Omental fat pad (tissue), 4 donors: ENCODE measurements at places on chromosomes 1 and 21.

GRCh38 chr1:225770561-225771248 lies 6.9 kb upstream of the SRP9 start:
- no peak for DNase-seq

- DNase-seq, result no peak
These were observed 3.3 kb downstream of the CACYBP start for GRCh38 chr1:175002910-175003517.

GRCh38 chr1:67679691-67680090 lies 5.3 kb upstream of the GADD45A start:
- no peak for DNase-seq

- DNase-seq, result no peak
These were observed 3.1 kb downstream of the RNF207 start for GRCh38 chr1:6208723-6209660.

DNA sequence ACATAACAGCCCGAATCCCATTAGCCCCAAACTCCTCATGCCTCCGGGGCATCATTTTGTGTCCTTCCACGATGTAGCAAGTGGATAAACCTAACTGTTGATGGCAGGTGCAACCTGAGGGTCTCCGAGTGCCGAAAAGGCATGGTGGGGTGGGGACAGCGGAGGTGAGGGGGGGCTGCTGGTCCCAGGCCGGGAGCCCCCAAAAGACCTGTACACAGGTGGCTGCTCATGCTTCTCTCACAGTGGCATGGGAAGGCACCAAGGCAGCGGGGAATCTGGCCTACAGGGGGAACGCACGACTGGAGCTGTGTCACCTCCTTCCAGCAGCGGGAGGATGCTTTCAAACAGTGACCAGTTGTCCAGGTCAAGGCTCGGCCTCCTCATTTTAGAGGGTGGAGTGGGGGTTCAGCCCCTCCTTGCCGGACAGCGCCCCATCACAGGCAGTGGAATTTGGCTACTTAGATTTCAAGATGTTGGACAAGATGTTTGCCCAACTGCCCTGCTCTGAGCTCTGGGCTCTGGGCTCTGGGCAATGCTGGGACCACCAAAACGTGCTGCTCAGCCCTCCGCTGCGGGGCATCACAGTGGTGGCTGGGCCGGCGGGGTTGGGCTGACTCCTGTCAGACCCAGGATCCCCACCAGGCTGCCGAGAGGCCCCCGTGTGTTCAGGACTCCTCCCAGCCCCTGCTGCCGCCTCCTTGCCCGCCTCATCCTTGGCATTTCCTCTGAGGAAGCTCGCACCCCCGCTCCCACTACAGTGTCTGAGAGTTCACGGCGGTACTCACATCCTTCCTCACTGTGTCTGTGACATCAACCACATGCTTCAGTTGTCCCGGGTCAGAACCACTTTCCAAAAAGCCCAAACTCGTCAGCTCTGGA lies 7.6 kb downstream of the DNMT3L start:
- DNase-seq, result no peak

DNA sequence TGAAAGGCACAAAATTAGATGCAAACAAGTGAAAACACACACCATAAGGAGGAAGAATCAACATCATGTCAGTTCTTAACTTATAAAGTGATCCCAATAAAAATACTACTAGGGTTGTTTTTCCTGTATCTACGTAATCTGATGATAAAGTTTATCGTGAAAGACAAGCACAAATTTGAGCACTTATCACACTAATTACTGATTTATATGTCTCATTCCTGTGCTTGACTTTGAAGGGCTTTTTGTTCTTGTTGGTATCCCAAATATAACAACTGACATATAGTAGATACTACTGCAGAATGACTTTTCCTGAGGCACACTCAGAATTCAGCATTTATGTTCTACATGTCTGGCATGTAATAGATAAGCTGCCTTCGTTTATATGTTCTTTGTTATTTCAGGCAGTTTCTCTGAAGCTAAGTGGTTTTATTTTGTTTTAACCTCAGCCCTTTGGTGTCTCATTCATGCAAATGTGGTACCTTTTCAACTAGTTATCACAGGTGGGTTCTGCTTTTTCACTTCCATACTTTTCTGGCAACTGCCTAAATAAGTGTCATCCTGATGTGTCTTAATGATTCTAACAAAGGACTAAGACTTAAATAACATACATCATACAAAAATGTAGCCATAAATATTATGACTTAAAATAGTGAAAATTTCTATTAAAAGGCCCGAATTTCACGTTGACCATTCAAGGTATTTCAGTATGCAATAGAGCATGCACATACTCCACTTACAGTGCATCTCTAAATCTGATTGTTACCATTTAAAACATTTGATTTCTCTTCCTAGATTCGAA lies 73.2 kb downstream of the LRRC8C start:
- DNase-seq, result no peak

- DNase-seq, result no peak
These were observed 1634.0 kb downstream of the NCAM2 start for GRCh38 chr21:22632176-22632575.

- no peak for DNase-seq
These were observed 11.3 kb upstream of the CTSE start for GRCh38 chr1:206035027-206035426.

DNA sequence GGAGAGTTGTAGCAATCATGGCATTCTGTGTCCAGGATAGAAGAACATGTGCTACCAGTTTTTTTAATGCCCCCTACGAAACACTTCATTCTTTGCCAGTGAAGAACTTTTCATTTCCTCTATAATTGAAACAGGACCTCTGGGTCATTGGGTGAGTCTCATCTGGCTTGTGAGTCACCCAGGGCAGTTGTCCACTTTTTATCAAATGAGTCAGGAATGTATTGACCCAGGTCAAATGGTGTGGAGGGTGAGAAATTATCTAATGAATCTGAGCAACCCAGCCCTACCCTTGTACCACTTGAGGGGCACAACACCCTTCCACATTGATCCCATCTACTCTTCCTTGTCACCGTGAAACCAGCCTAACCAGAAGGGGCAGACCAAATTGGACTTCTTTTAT lies 417.3 kb upstream of the PROX1 start:
- no peak for DNase-seq

DNA sequence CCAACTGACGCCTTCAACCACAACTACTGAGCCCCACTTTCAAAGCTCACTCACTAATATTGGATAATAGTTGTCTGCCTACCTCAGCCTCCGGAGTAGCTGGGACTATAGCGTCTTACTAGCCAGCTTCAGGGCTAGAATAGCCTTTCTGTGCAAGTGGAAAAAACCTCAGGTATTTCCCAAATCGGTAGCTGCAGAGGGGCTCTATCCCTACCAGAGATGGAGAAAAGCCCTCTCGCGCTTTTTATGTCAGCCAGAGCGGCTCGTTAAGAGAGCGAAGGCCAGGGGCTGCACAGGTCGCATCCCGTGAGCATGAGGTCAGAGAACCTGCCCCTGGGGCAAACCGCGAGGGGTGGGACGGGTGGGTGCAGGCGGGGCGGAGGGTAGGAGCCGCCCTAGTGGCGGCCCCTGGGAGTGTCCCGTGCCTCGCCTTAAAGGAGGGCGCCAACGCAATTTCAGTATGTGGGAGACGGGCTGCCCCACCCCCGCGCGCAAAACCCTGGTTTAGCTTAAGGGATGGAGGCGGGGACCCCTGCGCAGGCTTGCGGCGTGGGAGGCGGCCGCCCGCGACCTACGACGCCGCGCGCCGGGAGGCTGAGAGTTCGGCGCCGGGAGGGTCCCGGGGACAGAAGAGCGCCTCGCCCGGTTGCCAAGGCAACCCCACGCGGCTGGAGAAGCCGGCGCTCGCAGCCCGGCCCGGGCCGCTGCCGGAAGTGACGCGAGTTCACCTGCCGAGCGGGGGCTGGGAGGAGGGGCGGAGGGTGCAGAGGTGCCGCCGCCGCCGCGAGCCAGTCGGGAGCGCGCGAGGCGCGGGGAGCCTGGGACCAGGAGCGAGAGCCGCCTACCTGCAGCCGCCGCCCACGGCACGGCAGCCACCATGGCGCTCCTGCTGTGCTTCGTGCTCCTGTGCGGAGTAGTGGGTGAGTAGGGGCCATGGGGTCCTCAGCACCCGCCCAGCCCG lies at the start of gene CXADR:
TSS of gene CXADR (plus strand) at position 791 of the 961 bp plus-strand sequence. CDS start at position 878, 87 bp downstream.
- no peak for DNase-seq

DNA sequence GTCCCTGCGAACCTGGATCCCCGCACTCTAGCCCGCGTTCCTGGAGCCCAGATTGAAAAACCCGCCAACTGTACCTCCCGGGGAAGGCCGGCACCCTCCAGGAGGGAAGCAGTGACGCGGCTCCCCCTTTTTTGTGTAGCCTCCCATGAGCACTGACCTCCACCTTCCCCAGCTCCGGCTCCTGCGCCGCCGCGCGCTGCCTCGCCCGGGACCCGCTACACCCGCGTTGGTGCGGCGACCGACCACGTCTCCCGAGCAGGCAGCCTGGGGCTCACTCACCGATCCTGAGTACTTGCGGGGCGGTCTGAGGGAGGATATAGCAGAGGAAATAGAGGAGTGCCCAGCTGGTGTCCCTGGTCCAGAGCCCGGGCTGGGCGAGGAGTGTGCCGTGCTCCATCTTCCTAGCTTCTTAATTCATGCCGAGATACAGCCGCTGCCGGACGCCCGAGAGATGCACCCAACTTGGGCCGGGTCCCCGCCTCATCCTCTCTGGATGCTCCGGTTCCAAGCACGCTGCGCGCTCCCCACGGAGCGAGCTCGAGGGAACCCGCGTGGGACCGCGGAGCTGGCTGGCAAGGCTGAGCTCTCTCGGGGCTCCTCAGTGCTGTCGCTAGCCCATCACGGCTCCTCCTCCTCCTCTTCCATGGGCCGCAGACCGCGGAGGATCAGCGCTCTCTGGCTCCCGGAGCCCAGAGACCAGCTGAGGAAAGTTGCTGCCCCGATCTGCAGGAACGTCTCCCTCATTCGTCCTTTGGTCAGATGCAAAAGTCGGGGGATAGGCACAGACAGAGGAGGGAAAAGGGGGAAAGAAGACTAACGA lies 482 bp downstream of the GRIK1 start:
- no peak for DNase-seq

DNA sequence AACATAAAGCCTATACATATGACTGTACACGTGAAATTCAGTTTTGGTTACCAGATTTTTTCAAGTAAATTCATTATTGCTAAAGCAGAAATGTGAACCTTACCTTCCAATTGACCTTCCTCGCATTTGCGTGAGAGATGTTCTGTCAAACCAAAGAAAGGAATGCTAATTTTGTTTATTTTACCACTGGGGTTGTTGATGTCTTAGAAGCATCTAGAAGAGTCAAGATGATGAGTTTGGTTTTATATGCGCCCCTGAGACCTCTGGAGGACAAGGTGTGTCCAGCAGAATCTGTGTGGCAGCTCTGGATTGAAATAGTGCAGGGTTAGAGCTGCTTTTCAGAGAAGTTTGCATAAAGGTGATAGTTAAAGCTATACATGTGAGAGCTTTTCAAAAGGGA lies 48.4 kb downstream of the ZBTB40 start:
- DNase-seq, result no peak

GRCh38 chr21:34544032-34544496 lies 32.1 kb upstream of the KCNE1 start:
- peak; percentile 63 for DNase-seq

GRCh38 chr1:153794624-153795329 lies 19.6 kb downstream of the SLC27A3 start:
- DNase-seq, result no peak

- no peak for DNase-seq
These were observed 161.6 kb downstream of the GLUL start for GRCh38 chr1:182229921-182230491.

GRCh38 chr1:231688989-231689388 lies 62.4 kb downstream of the DISC1 start:
- DNase-seq, result no peak

- DNase-seq, result no peak
These were observed 59.6 kb downstream of the ZSWIM5 start for GRCh38 chr1:45146833-45147232.

GRCh38 chr1:156074661-156075060 lies 7.6 kb downstream of the MEX3A start:
- DNase-seq, result no peak

DNA sequence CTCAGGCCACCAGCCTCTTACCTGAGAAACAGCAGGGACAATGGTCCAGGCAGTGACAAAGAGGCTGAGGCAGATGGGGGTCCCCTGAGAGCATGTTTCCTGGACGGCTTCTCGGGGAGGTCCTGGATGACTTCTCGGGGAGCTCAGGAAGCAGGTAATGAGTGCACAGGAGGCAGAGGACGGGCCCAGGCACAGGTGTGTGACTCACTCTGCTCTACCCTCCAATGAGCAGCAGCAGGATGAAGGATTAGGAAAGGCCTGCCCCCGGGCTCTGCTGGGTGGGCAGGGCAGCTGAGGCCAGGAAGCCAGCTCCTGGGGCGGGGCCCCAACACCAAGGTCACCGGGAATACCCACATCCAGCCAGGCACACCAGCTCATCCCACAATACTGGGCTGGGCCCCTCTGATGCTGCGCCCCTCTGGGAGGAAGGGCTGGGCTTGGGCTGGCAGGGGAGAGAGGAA lies 17.2 kb upstream of the PTAFR start:
- DNase-seq, result no peak

- DNase-seq, result no peak
These were observed 499.3 kb upstream of the ADAMTS5 start for GRCh38 chr21:27466140-27466539.

- no peak for DNase-seq
These were observed 2.6 kb upstream of the SAMD13 start for GRCh38 chr1:84298684-84299535.

DNA sequence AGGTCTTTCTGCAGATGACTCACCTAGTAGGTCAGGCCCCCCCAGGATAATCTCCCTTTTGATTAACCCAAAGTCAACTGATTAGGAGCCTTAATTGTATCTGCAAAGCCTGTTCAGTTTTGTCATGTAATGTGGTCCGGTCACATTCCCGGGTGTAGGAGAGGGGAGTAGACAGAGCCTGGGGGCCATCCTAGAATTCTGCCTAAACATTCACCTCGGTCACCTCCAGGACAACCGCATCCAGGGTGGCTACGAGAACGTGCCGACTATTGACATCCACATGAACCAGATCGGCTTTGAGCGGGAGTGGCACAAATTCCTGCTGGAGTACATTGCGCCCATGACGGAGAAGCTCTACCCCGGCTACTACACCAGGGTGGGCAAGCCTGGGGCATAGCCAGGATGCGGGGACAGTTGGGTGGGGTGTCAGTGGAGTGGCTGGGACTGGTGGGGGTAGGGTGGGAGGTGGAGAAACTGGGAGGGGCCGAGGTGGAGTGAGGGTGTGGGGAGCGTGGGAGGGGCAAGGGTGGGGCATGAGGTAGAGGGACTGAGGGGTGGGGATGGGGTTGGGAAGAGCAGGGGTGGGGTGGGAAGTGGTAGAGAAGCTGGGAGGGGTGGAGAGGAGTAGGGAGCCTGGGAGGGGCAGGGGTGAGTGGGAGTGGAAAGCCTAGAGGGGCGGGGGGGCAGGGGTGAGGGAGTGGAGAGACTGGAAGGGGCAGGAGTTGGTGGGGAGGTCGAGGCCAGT lies 9.6 kb upstream of the MFN2 start:
- DNase-seq, result no peak

DNA sequence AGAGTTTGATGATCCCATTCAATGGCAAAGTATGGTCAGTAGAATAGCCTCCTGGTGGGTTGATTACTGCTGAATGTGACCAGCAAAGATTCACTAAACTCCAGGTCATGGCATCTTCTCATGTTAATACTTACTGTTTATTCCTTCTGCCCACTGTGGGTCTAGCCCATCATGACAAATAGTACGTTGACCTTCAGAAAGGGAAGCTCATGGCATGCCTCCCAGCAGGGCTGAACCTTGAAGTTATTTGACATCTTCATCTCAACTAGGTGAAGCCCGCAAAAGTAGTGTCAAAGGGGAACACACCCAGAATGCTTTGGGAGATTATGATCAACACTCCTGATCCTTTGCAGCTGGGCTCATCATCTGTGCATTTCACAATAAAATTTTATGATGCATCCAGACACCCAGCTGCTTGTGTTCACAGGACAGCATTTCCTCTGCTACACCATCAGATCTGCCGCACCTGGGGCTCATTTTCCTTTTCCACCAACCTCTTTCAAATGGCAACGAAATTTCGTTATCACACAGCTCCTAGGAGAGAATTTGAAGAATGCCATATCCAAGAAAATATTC lies 49.6 kb downstream of the HLX start:
- DNase-seq, result no peak
